ENCODE measurements at places on chromosomes 12 and 14.

GRCh38 chr12:62839869-62840660, 94.9 kb downstream of the PPM1H start:
- no peak for DNase-seq

DNA sequence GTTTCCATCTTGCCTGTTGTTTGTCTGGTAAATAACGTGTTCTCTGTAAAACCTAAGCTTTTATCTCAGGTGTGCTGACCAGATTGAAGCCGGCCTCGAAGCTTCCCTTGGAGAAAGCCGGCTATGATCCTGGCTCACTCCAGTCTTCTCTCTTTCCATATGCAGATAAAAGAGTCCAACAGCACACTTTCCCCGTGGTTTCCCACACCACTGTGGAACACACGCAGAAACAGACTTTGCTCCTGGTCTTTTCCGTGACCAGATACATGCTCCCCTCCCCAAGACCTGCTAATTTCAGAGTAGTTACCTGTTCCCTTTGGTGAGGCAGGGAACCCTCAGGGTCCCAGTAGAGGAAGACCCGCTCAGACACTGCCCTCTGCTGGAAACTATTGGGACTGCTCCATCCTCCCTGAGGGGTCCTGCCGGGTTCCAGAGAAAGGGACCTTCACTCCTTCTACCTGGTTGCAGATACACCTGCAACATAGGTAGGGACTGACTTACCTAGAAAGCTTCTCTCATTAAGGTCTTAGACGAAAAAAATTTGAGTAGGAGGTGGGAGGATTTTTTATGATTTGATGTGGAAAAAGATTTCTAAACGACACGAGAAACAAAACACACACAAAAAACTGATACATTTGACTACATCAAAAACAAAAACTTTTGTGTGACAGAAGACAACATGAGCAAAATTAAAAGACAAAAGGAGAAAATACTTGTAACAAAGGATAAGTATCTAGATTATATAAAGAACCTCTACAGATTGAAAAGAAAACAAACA, 415.4 kb upstream of the CCDC196 start:
- peak; percentile 52 for DNase-seq

DNA sequence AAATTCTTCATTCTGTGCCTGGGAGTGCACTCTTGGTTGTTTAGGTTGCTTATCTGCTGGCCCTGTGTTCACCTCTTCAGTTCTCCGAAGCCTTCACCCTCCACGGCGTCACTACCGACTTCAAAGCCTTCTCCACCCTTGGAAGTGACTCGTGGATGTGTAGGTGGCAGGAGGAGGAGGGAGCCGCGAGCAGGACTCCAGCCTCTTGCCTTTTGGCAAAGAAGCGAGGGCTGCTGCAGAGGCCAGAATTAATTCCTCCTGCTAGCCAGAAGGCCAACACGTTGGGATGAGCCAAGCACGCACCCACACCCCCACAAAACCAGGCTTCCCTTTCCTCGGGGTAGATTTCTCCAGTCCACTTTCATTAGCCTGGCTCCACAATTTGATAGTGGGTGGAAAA, 86.5 kb downstream of the TBX5 start:
- DNase-seq, result no peak

GRCh38 chr12:119676022-119676421, 8.1 kb downstream of the PRKAB1 start:
- DNase-seq, result no peak

GRCh38 chr12:55694188-55694515, 13.6 kb downstream of the ITGA7 start:
- DNase-seq, result no peak

GRCh38 chr14:91119556-91120311, 5.9 kb downstream of the DGLUCY start:
- no peak for DNase-seq

DNA sequence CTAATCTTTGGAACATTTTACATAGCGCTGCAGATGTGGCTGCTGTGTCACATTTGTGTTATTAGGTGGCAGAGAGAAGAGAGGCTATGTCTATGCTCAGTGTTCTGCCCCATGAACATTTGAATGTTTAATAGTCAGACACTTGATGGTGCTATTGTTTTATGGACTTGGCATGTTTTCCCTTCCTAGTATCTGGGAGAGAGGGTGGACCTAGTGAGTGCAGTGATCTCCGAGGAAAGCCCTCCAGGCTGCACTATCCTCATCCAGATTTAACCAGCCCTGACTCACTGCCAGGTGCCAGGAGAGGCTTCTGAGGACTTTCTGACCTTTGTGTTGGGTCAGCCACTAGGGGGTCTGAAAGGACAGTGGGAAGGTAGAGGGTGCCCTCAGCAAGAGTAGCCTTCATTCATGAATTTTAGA, 24.3 kb downstream of the ZFC3H1 start:
- no peak for DNase-seq

DNA sequence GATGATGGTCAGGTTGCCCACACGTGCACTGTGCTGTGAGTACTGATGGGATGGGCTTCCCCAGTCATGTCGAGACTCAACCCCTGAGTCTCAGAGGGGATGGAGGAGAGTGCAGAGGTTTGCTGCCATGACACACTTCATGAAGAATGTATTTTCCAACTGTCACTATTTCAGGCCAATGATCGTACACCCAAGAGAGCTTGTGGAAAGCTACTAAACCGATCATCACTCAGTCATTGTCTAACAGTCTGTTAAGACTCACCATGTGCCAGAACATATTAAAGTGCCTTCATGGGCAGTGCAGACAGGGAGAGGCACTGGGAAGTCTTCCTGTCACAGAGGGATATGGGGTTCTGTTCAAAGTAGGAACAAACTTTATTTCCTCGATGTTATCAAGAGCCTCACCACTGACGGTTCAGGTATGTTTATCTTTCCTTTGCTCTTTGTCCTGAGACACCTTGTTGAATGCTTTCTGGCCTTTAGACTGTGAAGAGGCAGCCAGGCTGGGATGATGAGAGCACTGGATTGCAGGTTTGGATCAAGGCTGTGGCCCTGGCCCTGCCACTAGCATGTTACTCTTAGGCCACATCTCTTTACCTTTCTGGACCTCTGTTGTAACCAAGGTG, 41.6 kb upstream of the NTF3 start:
- DNase-seq, result no peak

GRCh38 chr14:35406506-35407305, 2.2 kb upstream of the NFKBIA start:
- no peak for DNase-seq

DNA sequence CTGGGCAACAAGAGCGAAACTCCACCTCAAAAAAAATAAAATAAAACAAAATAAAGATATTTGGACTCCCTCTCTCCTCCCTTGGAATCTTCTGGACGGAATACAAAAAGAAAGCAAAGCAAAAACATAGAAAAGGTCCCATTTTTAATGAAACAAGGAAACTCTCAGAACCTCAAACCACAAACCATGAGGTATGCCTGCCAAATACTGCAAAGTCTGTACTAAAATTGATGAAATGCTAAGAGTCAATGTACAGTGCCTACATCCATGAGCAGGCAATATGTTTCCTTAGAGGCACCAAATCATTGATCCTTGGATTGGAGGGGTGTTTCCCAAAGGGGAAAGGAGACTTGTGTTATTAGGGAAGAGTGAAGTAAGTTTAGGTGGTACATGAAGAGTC, 8.2 kb upstream of the RPS6KA5 start:
- DNase-seq, result no peak

DNA sequence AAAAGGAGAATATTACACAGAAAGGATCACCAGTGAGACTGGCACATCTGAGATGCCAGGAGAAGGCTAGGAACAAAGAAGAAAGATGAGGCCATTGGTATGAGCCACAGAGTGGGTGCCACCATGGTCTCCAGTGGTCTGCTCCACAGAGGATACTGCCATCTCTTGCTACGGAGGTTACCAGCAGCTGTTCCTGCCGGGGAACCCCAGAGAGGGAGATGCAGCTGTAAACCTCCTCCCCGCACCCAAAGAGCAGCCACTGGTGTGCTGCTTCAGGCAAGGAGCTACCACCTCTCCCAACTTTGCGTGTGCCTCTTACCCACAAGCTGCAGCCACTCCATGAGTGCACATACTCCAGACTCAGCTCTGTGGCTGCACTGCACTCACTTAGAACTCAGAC, 201.5 kb upstream of the RTL1 start:
- no peak for DNase-seq

- DNase-seq, result no peak
Measured at GRCh38 chr12:98275131-98275475, 240.3 kb upstream of the TMPO start.

GRCh38 chr12:106801167-106801708, 26.8 kb downstream of the RIC8B start:
- DNase-seq, result no peak

DNA sequence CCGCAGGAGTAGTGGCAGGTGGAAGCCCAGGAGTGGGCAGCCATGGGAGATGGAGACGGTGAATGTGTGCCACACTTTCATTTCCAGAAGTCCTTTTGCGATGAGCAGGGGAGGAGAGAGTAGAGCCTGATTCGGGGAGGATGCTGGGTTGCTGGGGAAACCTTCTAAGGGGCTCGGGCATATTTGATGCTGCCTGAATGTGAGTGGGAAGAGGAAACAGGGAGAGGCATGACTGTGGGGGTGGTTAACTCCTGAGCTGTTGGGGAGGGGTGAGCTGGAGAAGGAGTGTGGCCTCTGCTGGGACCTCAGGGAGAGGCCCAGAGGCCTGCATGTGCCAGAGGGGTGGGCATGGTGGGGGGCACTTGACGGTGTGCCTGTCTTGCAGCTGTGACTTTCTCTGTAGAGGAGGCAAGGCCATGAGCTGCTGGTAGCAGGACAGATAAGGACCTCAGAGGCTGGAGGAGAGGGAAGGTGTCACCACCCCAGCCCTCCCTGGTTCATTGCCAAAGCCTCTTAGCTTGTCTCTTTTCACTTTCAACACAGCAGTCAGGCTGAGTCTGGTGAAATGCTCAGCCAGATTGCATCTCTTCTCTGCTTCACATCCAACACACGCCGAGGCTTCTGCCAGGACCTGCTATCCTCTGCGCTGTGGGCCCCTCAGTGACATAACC, 11.4 kb downstream of the GLT1D1 start:
- DNase-seq, result no peak

DNA sequence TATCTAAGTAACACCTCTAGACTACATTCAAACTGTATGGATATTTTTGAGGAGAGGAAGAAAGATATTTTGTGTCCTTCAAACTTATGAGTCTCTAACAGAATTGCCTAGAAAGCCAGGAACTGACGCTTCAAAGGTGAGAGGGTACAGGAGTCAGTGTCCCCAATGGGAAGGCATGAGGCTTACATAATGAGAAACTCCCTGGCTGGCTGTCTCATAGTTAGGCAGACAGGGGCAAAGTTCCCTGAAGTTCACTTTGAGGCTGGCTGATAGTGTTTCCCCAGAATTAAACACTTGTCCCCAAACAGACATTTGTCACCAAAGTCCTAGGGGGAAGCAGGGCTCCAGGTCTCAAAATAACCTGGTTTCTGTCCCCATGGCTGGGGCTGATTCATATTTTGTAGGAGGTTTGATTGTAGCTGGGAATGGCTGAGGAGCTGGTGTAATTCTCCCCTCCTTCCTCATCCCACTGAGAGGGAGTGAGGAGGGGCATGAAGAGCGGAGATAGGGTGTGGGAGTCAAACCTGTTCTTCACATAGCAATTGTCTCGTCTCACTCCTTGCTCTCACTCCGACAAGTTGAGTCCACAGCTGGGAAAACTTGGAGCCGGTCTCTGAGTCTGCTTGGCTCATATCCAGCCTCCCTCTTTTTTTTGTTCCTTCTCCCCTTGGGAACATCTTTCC, 56.4 kb upstream of the CISTR start:
- no peak for DNase-seq

GRCh38 chr14:53570411-53571387, 385.9 kb downstream of the BMP4 start:
- DNase-seq, result no peak

DNA sequence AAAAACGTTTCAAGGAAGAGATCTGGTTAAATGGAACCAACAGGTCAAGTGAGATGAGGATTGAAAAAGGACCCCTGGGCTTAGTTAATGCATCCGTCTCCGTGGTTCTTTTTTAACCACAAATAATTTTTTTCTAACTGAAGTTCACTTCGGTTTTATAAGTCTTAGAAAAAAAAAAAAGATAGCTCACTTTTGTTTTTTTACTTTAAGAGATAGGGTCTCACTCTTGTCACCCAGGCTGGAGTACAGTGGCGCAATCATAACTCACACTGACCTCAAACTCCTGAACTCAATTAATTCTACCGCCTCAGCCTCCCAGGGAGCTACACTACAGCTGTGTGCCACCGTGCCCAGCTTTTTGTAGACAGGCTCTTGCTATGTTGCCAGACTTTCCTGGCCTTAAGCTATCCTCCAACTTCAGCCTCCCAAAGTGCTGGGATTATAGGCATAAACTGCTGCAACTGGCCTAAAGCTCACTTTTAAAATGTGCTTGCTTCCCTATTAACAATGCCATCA, 11.8 kb downstream of the HNRNPC start:
- DNase-seq, result no peak

- DNase-seq, result no peak
Measured at GRCh38 chr12:25694072-25694471, 141.0 kb upstream of the LMNTD1 start.

DNA sequence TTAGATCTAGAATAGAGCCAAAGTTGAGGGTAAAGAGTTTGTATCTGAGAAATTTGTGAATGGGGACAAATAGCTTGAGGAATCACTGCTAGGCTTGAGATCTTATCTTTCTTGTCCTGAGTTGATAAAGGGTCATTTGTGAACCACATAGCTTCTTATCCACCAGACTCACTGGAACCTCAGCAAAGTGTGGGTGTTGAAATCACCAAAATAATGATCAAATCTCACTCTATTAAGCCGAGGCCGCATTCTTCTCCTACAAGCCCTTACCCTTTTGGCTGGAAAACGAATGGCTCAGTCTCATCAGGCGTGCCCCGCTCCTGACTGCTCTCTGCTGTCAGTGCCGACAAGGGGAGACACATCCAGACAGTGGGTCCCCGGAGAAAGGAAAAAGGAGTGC, 240.6 kb downstream of the EGLN3 start:
- no peak for DNase-seq

- no peak for DNase-seq
Measured at GRCh38 chr12:67014642-67015041, 254.5 kb upstream of the CAND1 start.

DNA sequence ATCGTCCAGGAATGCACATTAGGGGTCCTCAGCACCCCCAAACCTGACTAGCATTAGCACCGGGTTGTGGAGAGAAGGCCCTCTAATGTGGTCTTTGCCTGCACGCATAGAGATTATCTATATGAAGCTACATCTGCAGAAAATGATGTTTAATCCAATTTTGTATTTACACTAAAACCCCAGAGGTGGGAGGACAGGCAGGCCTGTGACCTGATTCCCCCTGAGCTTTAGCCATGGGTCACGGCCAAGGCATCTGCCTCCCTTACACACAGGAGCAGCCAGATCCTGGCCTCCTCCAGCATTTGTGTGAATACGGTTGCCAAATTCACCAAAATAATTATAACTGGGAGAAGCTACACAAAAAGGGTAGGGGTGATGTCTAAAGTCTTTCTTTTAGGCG, 7.0 kb downstream of the APOLD1 start:
- no peak for DNase-seq

DNA sequence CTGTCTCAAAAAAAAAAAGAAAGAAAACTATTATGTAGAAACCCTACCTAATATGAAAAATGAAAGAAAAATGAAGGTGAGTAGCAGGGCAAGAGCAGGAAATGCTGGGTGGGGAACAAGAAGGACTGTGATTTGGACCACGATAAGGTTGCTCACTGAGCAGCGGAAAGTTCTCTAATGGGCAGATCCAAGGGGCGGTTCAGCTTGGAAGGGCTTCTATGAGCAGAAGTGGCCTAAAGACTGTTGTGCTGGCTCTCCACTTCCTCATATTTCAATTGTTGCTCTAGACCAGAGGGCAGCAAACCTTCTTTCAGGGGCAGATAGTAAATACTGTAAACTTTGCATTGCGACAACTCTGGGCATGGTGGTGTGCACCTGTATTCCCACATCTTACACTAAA, 16.3 kb upstream of the NFYB start:
- DNase-seq, result no peak

GRCh38 chr14:90114554-90114953, 52.8 kb downstream of the KCNK13 start:
- no peak for DNase-seq

Data from stimulated activated CD4-positive, alpha-beta T cell treated with anti-CD3 and anti-CD28 coated beads, Interleukin-1b, Interleukin-23, amount 100 ng/mL, for 48 hours (primary cell).